Osteoblast (primary cell): ENCODE measurements at places on chromosomes 6 and 20. TPM values are rescaled to one million over a fixed set of nuclear protein-coding genes. Genes with fewer than 3 reads are reported as not detected.

The OXT gene
- not detected in 2 replicates for total RNA-seq

The SLC22A2 gene
- total RNA-seq: under 0.01 TPM in 2 replicates

The ABHD16B gene
- total RNA-seq: not detected in 2 replicates

DNA sequence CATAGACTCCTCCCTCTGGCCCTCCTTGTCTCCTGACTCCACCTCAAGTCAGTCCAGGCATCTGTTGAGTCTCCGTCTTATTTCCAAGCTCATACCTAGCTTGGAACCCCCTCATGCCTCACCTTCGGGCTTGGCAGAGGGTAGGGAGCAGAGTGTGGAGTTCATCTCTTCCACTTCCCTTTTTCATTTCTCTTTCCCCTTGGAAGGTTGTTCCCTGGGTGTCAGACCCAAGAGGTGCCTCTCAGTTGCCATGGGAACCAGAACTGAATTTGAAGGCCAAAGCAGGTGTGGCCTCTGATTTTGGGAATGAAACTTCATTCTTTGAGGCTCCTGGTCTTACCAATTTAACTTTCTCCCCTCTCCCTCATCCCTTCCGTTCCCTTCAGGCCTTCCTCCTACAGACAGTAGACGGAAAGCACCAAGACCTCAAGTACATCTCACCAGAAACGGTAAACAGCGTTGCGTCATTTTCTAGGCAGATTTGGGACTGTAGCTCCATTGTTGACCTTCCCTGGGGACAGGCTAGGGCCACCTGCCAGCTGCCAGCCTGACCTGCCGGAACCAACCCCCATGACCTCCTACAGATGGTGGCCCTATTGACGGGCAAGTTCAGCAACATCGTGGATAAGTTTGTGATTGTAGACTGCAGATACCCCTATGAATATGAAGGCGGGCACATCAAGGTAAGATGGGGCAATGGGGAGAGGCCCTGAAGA, 6.6 kb downstream of the CDC25B start:
- no peak for DNase-seq
- no peaks in the 10 kb centered on the region for H3K27me3 ChIP-seq
- peaks cover 71% of the 10 kb centered on the region for H3K36me3 ChIP-seq
- H3K4me3 ChIP-seq: no peak overlapping the region
- no peak overlapping the region for H3K27ac ChIP-seq
- peaks cover 37% of the 10 kb centered on the region for H3K4me1 ChIP-seq

- H3K36me3 ChIP-seq: no peaks in the 10 kb centered on the region
- H3K27me3 ChIP-seq: no peaks in the 10 kb centered on the region
- DNase-seq: no peak
- H3K27ac ChIP-seq: no peak overlapping the region
- no peaks in the 10 kb centered on the region for H3K4me1 ChIP-seq
- H3K4me3 ChIP-seq: no peak overlapping the region
Measured at GRCh38 chr6:69362209-69362608, 434.6 kb downstream of the LMBRD1 start.

GRCh38 chr20:23349338-23350195, 1.0 kb upstream of the NXT1 start:
- peaks cover 13% of the 10 kb centered on the region for H3K4me1 ChIP-seq
- DNase-seq: peak; percentile 78
- H3K27me3 ChIP-seq: no peaks in the 10 kb centered on the region
- peaks cover 3% of the 10 kb centered on the region for H3K36me3 ChIP-seq
- H3K4me3 ChIP-seq: peak overlapping the region; percentile 93

DNA sequence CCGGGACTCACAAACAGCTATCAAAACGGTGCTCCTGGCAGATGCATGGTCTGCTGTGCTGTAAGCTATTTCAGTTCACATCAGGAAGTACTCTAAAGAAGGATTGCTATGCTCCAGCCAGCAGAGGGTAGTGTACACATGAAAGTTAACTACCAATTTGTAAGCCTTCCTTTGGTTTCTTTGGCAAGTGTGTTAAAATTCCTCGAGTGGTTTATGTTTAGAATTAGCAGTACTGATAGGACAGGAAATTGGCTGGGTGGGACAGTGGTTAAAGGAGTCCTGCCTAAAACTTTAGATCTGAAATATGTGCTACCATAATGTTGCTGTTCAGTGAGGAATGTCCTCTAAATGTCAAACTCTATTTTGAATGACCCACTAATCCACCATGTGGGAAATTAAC, 47.4 kb downstream of the TRMT11 start:
- no peaks in the 10 kb centered on the region for H3K36me3 ChIP-seq
- H3K4me3 ChIP-seq: no peak overlapping the region
- DNase-seq: peak; percentile 63

DNA sequence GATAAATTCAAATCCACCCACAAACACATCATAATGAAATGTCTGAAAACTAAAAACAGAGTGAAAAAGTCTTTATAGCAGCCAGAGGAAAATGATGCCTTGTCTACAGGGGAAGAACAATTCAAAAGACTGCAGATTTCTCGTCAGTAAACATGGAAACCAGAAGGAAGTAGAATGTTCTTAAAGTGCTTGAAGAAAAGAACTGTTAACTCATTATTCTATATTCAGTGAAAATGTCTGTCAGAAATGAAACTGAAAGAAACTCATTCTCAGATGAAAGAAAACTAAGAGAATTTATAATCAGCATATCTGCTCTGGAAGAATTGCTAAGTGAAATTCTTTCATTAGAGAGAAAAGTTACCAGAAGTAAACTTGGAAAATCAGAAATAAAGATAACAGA, 416.1 kb downstream of the TBC1D32 start:
- H3K27me3 ChIP-seq: no peaks in the 10 kb centered on the region
- no peaks in the 10 kb centered on the region for H3K4me1 ChIP-seq
- DNase-seq: no peak
- no peaks in the 10 kb centered on the region for H3K36me3 ChIP-seq
- no peak overlapping the region for H3K27ac ChIP-seq

- H3K36me3 ChIP-seq: no peaks in the 10 kb centered on the region
- DNase-seq: peak; percentile 85
- H3K4me1 ChIP-seq: peaks cover 38% of the 10 kb centered on the region
- H3K27ac ChIP-seq: peak overlapping the region; percentile 97
- H3K27me3 ChIP-seq: no peaks in the 10 kb centered on the region
Measured at GRCh38 chr6:167855825-167856425, 29.2 kb downstream of the AFDN start.

- no peak overlapping the region for H3K4me3 ChIP-seq
- peaks cover 41% of the 10 kb centered on the region for H3K36me3 ChIP-seq
- no peak overlapping the region for H3K27ac ChIP-seq
- no peak for DNase-seq
- H3K27me3 ChIP-seq: no peaks in the 10 kb centered on the region
Measured at GRCh38 chr20:25675161-25675560, 21.5 kb downstream of the ZNF337 start.
